Fibroblast of the conjunctiva (primary cell): ENCODE measurements at places on chromosomes 5 and 9.
A peak's percentile ranks its signal among the peaks of the same experiment; 100 is the strongest.

- no peak for DNase-seq
Measured at GRCh38 chr5:87231037-87231808, 36.5 kb upstream of the RASA1 start.

DNA sequence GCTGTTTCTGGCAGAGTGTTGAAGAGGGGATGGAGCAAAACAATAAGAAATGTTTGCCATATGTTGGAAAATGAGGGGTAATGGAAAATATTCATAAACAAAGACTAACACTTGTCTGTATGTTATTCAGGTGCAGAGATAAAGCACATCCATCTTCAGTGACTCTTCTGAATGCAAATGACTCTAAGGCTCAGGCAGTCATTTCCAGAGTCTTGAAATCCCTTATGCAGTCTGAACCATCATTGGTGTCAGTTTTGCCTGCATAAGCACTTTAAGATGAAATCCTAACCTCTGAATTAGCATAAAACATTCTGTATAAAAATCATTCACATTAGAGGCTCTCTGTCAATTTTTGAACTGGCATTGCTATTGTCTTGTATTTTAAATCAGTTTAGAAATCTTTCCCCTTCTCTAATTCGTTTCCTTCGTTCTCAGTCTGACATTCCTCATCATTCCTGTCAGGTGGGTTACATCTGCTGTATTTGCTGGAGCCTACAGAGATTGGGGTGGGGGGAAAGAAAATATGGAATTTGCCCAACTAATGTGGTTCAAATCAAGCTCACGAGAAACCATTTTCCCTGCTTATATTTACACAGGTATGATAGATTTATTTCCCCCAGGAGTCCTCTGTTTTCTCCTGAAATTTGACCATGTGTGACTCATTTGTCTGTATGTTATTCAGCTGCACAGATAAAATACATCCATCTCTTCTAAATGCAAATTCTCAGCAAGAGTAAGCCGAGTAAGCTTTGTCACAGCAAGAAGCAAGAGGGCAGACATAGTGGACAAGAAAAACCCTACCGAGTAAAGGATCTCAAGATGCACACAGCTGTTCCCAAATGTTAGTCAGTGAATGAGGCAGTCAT, 31.6 kb downstream of the ENC1 start:
- no peak for DNase-seq

- DNase-seq = no peak
Measured at GRCh38 chr5:31770998-31771397, 132.1 kb downstream of the PDZD2 start.

DNA sequence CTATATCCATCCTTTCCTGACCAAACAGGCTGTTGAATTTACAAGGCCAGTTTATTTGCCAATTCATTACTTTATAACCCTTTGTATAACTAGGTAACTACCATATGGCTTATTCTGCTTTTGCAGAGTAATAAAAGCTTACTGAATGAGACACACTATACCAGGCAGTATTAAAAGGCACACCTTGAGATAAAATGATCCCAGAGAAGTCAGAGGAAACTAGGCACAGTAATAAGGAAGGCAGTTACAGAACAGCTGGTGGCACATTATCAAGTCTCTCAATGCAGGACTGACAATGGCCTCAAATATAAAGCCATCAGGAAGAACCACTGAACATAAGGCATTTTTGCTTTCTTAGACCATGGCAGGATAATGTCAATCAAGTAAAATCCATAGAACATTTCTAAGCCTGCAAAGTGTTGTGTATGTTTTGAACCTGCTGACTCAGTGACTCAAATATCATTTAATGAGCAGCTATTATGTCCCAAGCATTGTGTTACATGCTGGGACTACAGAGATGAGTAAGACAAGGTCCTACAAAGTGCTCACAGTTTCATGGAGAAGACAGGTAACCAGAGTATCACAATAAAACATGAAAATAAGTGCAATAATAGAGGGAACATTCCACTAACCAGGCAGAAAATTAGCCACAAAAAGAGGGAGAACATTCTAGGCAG, 52.5 kb downstream of the OXCT1 start:
- no peak for DNase-seq

GRCh38 chr9:7089406-7090193, 331.8 kb downstream of the KDM4C start:
- no peak for DNase-seq

DNA sequence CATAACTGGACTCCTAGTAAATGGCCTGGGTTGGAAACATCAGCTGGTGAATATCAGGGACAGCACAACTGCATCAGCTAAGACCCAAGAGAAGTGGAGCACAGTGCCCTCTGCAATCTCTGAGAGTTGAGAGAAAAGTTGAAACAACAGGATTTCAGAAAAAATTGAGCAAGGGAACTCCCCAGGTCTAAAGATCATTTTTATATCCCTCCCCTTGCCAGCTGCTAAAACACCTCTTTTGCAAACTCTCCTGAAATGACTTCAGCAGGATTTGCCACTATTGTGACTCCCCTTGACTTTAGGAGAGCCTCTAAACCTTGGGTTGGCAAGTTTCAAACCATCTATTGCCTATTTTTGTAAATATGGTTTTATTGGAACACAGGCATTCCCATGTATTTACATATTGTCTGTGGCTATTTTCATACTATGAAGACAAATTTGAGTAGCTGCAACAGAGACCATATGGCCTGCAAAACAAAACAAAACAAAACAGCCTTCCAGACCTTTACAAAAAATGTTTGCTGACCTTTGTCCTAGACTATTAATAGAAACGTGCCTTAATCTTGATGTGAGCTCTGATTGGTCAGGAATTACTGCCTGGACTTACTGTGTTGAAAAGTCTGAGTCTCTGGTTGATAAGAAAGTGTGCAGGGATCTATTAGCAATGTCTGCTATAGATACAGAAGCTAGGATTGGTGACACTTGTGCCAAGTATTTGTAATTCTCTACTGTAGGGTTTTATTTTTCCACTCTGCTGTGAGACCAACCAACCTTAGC, 37.7 kb upstream of the PLPPR1 start:
- DNase-seq = no peak

- DNase-seq = no peak
Measured at GRCh38 chr5:171506951-171507350, 87.5 kb downstream of the FGF18 start.

GRCh38 chr5:81068635-81069034, 108.5 kb downstream of the RASGRF2 start:
- no peak for DNase-seq

DNA sequence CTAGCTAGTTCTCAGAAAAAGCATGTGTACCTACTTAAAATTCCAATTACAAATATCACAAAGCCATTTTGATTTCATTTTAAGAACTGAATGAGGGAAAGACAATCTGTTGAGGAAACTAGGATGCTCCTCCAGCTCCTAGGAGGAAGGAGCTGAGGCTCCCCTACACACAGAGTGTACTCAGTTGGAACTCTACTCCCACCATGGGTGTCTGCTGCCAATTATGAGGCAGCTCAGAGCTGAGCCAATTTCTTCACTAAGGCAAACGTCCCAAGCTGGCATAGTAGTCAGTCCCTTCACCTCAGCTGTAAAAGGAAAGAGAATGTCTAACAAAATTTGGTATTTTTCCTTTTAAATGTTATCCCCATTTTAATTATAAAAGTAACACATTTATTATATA, 300.0 kb upstream of the TRPC7 start:
- DNase-seq = no peak

DNA sequence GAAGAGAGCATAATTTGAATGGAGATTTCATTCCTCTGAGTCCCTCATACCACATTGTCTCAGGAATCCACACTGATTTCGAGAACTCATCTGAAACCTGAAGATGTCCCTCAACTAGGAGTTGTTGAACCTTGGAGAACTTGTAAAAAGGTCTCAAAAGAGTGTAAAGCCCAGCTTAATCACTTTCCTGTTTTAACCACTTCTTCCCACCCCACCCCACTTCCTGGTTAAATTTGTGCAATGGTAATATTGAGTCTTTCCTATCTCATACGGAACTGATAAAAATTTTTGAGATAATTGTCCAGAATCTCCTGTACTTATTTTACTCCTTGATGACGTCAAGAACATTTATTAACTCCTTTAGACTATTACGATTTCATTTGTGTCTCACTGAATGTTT, 240.7 kb downstream of the ARRDC3 start:
- no peak for DNase-seq

DNA sequence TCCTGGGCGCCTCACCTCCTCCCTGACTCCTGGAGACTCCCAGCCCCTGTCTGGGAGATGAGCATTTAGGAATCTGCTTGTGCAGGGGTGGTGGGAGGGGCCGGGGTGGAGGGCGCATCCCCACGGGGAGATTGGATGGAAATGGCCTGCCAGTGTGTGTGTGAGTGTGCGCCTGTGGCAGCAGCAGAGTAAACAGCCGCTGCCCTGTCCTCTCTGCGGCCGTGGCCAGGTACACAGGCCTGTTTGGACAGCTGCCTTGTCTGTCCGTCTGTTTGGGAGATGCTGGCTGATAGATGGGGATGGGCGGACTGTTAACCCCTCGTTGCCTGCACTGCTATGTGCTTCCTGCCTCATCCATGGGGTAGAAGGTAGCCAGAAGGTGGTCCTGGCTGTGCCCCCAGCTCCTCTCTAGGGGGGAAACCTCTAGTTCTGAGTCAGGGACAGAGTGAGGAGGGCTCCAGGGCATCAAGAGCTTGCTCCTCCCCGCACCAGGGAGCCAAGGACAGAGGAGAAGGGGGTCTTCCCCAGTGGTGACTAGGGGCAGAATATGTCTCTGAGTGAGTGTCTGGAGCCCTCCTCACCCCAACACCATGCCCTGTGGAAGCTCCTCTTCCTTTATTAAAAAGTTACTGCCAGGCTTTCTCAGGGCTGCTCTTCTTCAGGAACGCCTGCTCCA, 60.1 kb downstream of the LMX1B start:
- no peak for DNase-seq

GRCh38 chr5:141716009-141716408, 34.0 kb upstream of the ARAP3 start:
- DNase-seq = no peak

DNA sequence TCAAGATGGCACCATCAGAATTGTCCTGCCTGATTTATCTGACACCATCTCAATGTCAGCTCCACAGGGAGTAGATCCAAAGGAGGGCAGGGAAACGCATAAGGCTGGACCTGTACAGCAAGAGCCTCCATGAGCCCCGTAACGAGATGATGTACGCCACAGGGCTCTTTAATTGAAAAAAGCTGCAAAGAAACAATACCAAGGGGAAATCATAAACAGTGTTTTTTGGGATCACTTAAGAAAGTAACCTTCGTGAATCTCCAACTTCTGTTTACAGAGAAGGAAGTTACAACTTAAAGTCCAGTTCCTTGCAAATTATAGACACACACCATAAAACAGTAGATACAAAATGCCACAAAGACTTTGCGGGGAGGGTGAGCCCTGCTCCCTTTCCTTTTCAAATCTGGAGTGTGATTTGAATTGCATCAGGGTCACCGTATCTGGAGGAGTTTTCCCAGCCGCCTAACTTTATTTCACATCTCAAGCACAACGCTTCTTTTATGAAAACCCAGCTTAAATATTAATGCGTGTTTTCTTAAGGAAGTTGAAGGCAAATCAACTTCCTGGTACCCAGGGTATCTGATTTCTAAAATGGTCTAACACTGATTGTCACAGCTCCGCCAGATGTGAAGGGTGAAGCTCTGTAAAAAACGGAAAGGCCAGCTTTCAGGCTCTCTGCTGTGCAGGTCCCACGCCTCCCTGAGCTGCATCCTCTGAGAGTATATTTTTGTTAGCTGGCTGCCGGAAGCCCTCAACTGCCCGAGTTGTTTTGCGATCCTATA, 88.9 kb downstream of the EBF1 start:
- no peak for DNase-seq

GRCh38 chr5:74337254-74337983, 303.1 kb downstream of the ENC1 start:
- DNase-seq = no peak

DNA sequence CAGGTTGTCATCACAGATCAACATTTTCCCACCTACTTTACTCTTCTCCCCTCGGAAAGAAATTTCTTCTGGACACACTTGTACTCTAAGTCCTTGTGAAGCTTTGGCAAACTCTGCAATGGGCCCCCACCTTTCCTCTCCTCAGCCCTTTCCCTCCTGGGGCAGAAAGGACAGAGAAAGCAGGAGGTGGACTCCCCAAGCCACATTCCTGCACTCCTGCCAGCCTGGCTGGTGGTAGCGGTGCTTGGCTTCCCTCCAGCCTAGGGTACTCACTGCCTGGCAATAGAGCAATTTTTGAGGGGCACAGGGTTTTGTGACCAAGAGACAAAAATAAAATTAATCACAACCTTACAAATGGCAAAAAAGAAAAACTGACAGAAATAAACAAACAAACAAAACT, 451.4 kb downstream of the ZSWIM6 start:
- DNase-seq = no peak

DNA sequence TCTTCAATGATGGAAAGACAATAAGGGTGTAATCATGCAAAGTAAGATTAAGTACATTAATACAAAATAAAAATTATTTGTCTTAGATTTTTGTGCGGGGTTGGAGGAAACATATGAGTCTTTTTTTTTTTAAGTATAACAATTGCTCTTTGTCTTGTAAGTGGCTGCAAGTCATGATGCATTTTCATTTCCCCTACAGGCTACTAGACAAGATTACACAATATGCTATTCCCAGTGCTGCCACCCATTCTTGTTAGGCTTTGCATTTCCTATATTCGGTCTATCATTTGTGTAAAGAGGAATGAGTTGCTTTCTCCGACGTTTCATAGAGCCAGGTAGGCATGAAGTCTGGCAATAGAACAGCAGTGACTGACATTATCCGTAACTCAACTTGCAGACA, 294.2 kb upstream of the CYLC2 start:
- DNase-seq = no peak

DNA sequence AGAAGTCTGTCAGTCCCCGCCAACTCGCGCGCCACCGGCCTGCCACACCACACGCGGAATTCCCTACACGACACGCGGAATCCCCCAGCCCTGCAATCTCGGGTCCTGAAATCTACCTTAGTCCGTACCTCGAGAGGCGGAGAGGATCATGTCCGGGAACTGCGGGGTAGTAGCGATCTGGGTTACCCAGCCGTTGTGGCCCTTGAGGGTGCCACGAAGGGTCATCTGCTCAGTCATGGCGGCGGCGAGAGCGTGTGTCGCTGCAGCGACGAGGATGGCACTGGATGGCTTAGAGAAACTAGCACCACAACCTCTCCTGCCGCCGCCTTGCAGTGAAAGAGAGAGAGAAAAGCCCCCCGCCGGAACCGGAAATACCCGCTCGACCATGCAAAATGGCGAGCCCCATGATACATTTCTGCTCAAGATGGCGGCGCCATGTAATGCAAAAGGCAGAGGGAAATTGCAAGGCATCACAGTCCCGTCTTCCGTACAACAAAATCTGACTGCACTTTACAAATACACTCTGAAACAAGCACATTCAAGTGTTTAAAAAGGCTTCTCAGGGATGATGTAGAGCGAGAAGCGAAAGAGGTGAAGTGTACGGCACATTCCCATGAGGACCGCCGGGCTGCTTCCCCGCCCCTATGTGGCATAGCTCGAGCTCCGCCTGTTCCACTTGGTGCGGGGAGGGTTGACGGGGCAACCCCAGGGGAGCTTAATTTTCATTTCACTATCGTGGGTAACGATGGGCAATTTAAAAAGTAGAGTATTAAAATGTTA, at the start of gene RACK1:
Gene RACK1, minus strand, starts transcription at position 343 of the 780 bp plus-strand sequence. Its CDS starts 106 bp downstream, at position 237.
- peak; percentile 75 for DNase-seq

GRCh38 chr5:7397937-7398336, 2.0 kb downstream of the ADCY2 start:
- DNase-seq = no peak

GRCh38 chr5:173341961-173342430, 13.8 kb upstream of the STC2 start:
- no peak for DNase-seq
